Activated naive CD4-positive, alpha-beta T cell treated with Interleukin-2 at 50 U/mL for 16 hours (primary cell): ENCODE measurements at places on chromosomes 5 and 9.

DNA sequence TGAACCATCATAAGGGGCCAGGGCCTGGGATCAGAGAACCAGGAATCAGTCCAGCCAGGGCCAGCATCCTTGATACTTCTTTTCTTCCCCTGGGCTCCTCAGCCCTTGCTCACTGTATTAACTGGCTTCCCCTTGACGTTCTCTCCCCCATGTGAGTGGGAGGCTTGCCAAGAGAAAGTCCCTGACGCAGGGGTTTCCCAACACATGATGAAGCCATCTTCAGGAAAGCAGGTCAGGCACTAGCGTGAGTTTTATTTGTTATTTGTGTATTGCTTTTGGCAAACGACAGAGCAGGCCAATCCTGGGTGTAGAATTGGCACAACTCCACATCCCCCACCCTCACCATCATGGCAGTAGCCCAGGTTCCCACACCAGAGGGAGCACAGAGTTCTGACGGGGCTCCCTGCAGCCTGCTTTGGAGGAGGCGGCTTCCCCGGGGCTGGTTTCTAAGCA lies 165.5 kb upstream of the NFIL3 start:
- no peak for DNase-seq

- DNase-seq = no peak
These were observed 318.3 kb downstream of the CHSY3 start for GRCh38 chr5:130222573-130222972.

- DNase-seq = no peak
These were observed 301.8 kb upstream of the PRR16 start for GRCh38 chr5:120162321-120162720.

- no peak for DNase-seq
These were observed 3.7 kb downstream of the HNRNPH1 start for GRCh38 chr5:179619776-179620175.

DNA sequence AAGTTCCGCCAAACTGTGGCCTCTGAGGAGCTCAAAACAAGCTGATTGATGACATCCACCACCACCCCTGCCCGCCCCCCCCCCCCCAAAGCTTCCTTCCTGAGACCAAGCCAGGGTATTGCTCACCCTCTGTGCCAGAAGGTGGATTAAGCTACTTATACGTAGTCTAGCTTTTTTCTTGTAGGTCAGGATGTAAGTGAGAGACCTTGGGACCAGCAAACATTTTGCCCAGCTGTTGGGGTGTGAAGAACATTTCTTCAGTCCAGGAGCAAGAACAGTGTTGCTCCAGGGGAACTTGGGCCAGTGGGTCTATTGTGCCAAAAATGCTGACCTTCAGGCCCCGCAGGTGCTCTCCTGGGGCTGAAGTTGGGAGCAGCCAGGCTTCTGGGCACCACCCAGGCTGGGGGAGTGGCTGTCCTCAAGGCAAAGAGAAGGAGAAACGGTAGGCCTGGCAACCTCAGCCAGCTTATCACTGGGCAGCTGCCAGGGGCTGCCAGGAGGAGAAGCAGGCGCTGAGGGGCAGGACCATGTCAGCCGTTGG lies 18.0 kb downstream of the NEURL1B start:
- DNase-seq = no peak

DNA sequence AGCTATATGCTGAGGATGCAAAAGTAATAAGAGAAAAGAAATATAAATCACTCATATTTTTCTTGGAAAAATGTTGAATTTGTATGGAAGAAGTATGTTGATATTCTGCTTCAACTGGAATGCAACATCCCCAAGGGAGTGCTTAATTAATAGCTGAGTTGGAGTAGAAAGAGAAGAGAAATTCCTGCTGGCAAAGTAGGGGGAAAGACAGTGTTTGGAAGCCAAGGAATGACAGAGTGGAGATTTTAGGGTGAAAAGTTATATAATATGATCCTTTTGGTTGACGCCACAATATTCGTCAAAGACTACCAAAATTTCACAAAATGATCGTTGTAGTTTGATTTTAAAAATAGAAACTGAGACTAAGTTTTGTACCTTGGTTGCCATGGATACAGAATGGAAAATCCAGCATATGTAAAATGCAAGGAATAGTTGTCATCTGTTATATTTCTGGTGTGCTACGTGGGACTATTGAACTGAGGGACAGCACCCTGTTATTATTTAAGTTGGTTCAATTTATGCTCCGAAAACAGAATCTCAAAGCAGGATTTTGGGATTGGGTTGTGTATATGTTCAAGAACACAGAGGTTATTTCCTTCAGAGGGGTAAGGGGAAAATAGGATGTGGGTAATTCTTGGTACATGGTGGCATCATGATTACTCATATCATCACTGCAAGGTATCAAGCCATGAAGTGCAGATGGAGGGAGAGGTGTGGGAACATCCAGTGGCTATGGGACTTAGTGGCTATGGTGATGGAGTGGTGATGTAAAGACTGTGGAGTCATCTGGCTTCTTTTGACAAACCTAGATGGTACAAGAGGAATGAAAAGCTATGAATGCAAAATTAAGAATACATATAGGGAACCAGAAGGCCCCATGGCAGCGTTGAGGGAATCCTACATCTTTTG lies 61.0 kb downstream of the SUB1 start:
- no peak for DNase-seq

- no peak for DNase-seq
These were observed 509 bp downstream of the LVRN start for GRCh38 chr5:115962565-115963402.

DNA sequence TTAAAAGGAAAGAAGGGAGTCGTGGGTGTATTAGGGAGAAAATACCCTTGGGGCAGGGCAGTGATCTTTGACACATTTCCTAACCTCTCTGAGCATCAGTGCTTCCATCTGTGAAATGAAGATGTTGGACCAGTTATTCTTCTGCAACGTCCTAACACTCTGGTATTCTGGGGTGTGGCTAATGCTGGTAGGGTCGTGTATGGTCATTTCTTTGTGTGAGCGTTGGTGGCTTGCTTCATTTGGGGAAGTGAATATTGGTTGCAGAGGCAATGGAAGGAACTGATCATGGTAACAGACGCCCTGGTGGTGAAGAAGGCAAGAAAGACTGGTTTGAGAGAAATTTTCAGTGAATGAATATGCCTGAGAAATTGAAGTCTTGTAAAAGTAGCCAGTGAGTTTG lies 67.9 kb upstream of the TTC23L start:
- no peak for DNase-seq

DNA sequence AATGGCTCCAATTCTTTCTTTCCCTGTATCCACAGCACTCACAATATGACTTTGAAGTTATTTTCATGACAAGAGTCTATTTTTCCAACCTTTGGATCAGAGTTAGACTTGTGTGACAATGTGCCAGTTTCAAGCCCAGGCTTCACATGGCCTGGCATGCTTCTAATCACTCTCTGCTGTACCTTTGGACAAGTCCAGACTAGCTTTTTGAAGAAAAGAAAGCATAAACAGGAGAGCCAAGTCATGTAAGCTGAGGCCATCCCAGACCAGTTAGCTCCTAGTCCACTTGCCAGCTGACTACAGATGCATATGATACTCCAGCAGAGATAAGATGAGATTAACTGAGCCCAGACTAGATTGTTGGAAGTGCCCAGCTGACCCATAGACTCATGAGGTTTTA lies 513.6 kb upstream of the C9orf72 start:
- no peak for DNase-seq

- no peak for DNase-seq
These were observed 68.6 kb downstream of the ERMP1 start for GRCh38 chr9:5764130-5764868.

GRCh38 chr9:134717924-134718645 lies 76.5 kb downstream of the COL5A1 start:
- no peak for DNase-seq

DNA sequence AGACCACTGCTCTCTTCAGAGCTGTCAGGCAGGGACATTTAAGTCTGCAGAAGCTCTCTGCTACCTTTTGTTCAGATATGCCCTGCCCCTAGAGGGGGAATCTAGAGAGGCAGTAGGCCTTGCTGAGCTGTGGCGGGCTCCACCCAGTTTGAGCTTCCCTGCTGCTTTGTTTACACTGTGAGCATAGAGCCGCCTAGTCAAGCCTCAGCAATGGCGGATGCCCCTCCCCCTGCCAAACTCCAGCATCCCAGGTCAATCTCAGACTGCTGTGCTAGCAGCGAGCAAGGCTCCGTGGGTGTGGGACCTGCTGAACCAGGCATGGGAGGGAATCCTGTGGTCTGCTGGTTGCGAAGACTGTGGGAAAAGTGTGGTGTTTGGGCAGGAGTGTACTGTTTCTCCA lies 59.9 kb downstream of the CAVIN4 start:
- DNase-seq = no peak

- no peak for DNase-seq
These were observed 380.4 kb downstream of the PSAT1 start for GRCh38 chr9:78677326-78677725.
